ENCODE measurements at places on chromosomes 4 and X.

GRCh38 chr4:93116624-93117023, 711.9 kb upstream of the ATOH1 start:
- DNase-seq: no peak

GRCh38 chrX:72271091-72271788, 5.8 kb downstream of the RPS4X start:
- DNase-seq: no peak

GRCh38 chr4:11614426-11614825, 185.7 kb upstream of the HS3ST1 start:
- no peak for DNase-seq

DNA sequence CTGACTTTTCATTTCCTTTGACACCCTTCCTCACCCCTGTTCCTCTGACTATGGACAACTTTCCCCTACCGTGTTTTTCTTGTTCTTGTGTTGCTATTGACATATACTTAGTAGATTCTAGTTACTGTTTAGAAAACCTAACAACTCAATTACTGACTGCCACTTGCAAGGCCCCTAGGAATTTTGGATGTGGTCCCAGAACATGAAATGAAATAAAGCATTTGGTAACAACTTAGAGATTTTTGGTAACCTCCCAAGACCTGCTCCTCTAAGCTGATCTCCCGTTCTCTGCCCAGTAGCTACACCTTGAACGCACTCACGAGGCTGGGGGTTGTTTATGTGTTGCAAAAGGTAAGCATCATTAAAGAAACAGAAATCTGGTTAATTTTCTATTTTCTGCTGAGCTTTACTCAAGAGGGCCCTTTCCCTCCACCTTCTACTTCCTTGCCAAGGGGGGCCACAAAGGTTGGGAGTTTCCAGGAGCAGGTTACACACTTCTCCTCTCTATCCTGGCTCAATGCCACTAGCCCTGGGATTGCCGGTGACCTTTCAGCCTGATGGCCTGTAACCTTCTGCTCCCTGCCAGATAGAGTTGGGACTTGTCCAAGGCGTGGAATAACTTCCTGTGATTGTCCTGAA, 20.5 kb downstream of the GAB3 start:
- DNase-seq: no peak

GRCh38 chr4:126705266-126705665, 927.5 kb upstream of the INTU start:
- DNase-seq: no peak
